Esophagus squamous epithelium (tissue), 5 donors: ENCODE measurements at places on chromosomes 1 and 21.

DNA sequence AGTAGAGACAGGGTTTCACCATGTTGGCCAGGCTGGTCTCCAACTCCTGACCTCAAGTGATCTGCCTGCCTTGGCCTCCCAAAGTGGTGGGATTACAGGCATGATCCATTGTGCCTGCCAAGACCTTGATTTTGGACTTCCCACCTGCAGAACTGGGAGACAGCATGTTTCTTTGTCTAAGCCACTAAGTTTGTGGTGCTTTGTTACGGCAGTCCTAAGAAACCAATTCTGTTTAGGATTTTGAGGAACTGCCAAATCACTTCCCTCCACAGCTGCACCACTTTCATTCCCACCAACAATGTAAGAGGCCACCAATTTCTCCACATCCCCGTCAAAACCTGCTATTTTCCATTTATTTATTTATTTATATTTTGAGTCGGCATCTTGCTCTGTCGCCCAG is 46.1 kb downstream of the CHAF1B start:
- no peak for DNase-seq

GRCh38 chr1:225987491-225988316 is 11.4 kb downstream of the SDE2 start:
- DNase-seq, result no peak

DNA sequence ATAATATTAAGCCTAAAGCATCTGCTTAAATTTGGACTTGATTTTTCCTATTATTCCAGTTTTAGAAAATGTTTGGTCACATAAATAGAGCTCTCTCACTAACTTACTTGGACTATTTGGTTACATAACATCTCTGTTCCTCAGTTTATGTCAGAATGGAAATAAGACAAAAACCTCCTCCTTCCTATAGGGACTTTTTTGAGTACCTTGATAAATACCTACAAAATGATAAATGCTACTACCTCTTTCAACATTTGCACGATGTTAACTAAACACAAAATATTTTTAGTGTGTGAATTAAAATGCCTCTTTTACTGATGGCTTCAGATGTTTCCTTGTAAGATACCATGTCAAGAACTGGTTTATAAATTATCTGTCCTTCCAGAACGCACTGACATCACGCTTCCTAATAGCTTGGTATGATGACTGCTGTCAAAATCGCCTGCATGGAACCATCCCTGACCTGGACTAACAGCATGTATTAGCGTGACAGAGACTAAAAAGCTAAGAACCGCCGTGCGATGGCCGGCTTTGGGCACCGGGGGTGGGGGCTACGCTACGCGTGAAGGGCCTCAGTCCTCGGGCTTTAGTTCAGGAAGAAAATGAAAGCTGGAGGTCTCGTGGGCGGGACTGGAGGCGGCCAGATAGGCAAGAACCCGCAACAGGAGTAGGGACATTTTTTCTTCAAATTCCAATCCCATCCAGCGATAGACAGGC is 133.2 kb upstream of the BARHL2 start:
- no peak for DNase-seq

DNA sequence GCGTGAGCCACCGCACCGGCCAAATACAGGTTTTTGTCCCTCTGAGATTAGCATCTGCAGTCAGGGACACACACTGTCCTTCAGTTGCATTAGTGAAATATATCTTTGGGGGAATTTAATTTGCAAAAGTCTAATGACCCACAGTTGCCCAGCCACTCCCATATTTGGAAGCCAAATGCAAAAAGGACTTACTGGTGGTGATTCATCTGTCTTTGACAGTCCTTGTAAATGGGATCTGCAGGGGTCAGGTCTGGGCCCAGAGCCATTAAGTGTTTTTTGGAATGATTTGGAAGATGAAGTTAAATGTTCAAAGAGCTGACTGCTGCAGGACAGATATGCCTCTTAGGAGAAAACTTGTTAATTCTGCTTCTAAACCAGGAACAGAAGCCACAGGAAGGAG is 44.6 kb upstream of the DNASE2B start:
- no peak for DNase-seq

GRCh38 chr21:42277593-42277992 is 37.6 kb downstream of the TFF3 start:
- no peak for DNase-seq

GRCh38 chr1:81470275-81470674 is 330.5 kb upstream of the ADGRL2 start:
- DNase-seq, result no peak

DNA sequence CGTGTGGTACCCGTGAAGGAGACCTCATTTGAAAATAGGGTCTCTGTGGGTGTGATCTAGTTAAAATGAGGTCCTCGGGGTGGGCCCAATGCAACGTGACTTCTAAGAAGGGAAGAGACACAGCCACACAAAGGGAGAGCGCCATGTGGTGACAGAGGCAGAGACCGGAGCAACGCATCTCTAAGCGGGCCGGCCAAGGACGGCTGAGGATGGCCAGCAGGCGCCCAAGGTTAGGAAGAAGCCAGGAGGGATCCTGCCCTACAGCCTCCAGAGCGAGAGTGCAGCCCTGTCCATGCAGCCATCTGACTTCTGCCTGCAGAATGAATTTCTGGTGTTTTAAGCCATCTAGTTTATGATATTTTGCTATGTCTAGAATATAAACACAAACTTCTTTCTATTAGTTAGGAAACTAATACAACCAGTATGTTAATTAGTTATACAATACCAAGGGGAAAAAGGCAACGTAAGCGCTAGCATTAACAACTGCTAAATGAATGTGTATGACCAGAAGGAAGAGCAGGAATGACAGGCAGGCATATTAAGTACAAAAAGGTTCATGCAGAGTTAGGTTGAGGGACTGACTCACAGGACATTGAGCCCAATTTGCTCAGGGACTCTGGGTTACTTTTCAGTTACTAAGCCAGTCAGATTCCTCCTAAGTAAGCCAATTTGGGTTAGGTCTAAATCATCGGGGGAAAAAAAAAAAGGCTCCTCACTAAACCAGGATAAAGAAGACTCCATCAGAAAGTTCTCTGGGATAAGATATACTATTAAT is 4.1 kb downstream of the CEP104 start:
- no peak for DNase-seq
